ENCODE measurements at places on chromosomes 11 and 22.
A peak's percentile ranks its signal among the peaks of the same experiment; 100 is the strongest.

DNA sequence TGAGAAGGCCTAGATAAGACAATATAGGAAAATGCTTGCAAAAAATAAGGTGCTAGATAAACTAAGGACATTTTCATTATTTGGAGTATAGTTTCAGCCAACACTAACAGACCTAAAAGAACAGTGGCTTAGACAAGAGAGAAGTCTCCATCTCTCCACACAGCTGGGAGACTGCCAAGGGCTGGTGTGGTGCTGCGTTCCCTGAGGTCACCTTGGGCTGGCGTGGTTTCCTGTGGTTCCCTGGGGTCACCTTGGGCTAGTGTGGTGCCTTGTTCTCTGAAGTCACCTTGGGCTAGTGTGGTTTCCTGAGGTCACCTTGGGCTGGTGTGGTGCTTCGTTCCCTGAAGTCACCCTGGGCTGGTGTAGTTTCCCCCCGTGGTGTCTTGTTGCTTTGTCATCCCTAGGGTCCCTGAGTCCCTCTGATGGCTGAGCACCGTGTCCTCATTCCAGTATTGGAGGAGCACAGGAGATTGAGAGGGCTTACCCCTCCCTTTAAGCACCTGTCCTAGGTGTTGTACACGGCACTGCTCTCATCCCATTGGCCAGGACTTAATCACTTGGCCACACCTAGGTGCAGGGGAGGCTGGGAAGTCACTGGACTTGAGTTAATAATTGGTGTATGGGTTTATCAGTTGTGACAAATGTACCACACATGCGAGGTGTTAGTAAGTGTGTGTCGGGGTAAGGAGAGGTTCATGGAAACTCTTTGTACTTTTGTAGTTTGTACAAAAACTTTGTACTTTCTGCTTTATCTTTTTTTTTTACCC, 14.9 kb downstream of the SAMM50 start:
- no peak for DNase-seq

- peak; percentile 37 for DNase-seq
These were observed 1.9 kb downstream of the HTR3B start for GRCh38 chr11:113906516-113906915.

DNA sequence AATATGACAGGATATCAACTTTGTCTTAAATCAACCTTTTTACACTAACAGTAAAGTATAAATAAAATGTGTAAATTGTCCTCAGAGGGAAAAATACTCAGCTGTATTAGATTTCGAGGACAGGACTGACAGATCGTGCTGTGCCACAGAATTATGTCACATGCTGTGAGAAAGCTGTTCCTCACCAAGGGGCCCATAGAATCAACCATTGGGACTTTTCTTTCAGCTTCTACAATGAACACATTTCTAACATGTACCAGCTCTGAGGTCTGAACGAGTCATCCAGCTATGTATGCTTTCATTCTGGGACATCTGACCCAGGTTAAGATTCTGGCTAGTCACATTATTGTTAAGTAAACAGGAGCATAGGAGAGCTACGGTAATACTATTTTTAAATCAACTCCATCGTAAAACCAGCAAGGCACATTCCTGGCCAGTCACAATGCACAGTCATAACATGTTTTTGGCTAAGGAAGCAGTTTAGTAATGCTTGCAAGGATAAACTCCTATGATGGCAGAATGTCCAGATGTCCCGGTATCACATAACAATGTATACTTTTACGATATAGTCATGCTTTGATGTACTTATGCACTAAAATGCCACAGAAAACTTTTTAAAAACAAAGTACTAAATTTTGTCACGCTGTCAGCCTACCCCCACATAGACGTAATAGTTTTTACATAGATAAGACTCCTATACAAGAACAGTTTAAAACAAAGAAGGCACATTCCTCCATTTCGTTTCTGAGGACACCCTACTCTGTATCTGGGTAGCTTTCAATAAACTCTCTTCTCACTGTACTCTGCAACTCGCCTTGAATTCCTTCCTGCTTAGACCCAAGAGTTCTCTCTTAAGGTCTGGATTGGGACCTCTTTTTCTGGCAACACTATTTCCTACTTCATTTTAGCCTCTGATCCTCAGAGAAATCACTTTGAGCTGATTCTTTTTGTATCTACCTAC, 27.4 kb downstream of the ZNF214 start:
- DNase-seq = peak; percentile 6

DNA sequence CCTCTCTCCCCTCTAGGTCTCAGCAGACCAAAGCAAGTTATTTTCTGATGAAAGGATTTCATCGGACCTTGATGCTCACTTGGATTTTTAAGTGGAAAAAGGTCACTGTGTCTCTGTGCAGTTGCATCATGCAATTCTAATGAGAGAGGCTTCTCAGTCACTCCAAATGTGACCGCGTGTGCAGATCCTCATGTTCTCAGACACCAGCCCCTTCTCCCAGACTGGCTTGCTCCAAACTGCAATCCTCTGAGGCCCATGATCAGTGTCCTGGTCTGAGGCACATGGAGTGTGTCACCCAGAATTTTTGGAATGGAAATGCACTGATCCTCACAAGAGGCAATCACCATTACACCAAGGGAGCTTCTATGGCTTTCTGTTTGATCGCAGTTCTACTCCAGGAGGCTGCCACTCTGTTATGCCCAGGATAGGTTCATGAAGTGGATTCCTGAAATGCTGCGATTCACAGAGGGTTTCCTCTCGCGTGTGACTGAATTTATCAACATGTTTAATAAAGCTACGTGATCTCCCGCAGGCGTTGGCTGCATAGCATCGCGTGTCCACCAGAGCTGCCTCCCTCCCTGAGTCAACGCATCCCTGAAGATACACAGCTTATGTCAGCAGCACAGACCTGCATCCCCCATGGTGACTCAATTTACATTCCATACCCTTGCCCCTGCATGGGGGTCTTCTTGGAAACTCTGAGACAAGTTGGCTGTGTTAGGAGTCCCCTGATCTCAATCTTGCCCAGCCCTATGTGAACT, 544.6 kb upstream of the B3GAT1 start:
- no peak for DNase-seq

DNA sequence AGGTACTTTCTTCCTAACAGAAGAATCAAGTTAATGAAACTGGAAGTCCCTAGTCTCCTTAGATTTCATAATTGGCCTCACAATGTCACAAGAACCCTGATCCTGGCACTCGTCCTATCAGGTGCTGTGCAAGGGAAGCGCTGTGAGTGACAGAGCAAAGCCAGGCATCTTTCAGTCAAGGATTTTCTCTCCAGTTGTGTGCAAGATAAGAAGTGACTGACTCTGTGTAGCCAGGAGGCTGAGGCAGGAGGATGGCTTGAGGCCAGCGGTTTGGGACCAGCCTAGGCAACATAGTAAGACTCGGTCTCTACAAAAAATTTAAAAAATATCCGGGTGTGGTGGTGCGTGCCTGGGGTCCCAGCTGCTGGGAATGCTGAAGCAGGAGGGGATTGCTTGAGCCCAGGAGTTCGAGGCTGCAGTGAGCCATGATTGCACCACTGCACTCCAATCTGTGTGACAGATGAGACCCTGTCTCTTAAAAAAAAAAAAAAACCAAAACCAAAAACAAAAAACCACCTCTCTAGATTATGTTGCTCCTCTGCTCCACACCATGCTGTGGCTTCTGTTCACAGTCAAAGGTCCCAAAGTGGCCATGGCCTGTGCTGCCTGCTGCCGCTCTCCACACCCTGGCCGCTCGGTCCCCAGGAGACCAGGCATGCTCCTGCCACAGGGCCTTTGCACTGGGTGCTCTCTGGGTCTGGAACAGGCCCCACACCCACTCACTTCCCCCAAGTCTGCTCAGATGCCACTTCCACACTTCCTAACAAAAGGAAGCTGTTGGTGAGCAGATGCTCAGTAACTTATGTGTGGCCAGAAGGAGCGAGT, 54.2 kb upstream of the CLDN5 start:
- DNase-seq = no peak

DNA sequence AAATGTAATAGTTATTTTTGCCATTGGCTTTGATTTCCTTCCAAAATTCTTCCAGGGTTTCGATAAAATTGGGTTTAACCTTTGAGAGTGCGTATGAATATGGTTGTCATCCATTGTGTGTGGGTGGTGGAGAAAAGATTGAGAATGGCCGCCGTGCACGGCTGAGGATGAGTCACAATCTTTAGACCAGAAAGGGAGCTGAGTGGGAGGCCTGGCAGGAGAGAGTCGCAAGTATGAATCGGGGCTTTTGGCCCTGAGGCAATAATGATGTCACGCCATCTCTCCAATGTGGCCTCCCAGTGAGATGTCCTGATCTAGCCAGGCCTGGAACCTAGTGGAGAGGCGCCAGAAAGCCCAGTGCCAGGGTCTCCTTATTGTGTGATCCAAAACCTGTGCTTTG, 33.1 kb upstream of the SMPD1 start:
- no peak for DNase-seq

- DNase-seq = no peak
These were observed 56.2 kb downstream of the SLC22A12 start for GRCh38 chr11:64647019-64647779.

GRCh38 chr11:80505771-80506170, 1064.9 kb upstream of the TENM4 start:
- no peak for DNase-seq

- no peak for DNase-seq
These were observed 40.1 kb downstream of the DGCR2 start for GRCh38 chr22:19082101-19082500.

- no peak for DNase-seq
These were observed 43.7 kb downstream of the WNT11 start for GRCh38 chr11:76162336-76163288.

DNA sequence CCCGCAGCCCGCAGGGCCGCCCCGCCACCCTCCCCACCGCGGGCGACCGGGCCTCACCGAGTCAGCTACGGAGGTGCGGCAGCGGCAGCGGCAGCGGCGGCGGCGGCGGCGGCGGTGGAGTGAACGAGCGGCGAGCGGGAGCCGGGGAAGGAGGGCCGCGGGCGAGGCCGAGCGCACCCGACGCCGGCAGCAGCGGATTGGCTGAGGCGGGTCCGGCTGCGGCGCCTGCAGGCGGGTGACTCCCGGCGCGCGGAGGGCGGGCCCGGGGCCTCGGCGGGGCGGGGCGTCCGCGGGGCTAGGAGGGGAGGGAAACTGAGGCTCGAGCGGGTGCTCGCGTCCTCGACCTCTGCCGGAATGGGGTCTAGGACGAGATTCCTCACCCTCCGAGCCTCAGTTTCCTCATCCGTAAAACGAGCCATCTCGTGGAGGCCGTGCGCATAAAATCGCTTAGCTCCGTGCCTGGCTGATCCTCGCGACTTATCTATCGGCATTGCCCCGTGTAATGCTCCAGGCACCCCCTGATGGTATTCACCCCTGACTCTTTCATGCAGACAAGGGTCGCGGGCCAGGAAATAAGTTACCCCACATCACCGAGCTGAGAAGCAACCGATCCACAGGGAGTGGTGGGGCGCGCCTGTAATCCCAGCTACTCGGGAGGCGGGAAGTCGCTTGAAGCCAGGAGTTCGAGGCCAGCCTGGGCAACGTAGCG, at the start of gene CPT1A:
Gene CPT1A (minus strand): TSS at position 199 of the 709 bp plus-strand sequence. CDS start 26,442 bp downstream, outside the sequence.
- DNase-seq = no peak

GRCh38 chr11:21446939-21447590, 745.8 kb upstream of the ANO5 start:
- no peak for DNase-seq

DNA sequence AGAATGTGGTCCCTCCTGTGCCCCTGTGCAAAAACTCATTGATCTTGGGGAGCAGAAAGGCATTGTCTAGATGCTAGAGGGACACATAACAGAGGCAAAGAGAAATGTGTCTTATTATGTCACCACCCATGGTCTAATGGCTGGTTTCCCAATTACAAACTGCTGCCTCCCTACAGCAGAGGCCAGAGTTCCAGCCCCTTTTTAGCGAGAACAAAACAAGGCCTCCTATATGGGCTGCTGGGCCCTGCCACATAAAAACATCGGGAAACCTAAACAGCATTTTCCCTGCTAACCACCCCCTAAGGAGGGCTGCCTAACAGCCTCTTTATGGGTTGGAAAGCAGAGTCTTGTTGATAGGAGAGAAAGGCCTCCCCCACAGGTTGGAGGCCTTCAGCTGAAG, 75.2 kb upstream of the CRTAM start:
- no peak for DNase-seq

DNA sequence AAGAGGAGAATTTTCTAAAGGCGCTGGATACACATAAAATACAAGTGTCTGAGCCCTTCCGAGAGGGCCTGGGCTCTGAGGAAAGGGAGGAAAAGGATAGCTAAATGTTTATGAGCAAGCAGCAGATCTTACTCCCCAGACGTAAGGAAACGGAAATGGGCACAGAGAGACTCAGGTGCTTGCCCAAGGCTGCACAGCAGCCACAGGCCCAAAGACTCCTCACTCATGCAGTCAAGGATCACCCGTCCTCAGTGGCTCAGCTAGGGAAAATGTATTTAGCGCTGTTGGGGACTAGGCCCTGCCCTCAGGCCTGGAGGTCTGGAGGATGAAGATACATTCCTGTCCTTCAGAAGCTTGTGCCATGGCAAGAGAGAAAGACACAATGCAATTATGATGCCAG, 107.2 kb upstream of the SYT13 start:
- DNase-seq = no peak

- no peak for DNase-seq
These were observed 4.0 kb downstream of the MMP10 start for GRCh38 chr11:102776454-102776853.

GRCh38 chr22:43013355-43014315, 1.3 kb downstream of the PACSIN2 start:
- no peak for DNase-seq

- DNase-seq = no peak
These were observed 323.6 kb downstream of the AASDHPPT start for GRCh38 chr11:106400949-106401570.

DNA sequence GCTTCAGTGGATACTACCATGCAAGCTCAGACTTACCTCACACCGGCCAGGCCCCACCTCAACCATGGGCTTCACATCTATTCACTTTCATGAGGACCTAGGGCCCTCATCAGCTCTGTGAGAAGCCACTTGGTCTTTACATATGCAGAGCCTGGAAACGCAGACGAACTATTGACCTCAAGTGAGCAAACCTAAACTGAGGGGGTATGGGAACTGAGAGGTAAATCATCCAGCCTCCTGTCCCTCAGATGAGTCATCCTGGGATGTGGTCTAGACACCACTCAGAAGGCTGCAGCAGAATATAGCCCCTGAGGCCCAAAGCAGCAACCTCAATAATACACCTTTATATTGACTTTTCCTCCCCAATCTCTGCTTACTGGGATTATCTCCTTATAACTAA, 578.0 kb downstream of the INSC start:
- DNase-seq = no peak

- DNase-seq = no peak
These were observed 28.3 kb downstream of the ACER3 start for GRCh38 chr11:76888989-76889388.

DNA sequence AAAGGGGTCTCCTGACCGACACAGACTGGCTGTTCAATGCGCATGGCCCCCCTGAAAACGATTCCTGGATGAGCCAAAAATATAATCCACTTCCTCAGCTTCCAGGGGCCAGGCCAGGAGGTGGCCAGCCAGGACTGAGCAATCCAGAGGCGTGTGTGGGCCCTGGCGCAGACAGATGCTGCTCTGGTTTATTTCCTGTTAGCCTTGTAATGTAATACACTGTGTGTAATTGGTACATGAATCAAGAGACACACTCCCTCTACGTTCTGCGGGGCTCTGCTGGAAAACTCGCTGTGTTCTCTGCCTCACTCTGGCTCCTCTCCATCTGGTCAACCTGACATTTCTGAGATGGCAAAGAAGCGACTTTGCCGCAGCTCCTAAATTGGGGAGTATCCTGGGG, 26.3 kb upstream of the ISX start:
- no peak for DNase-seq

- no peak for DNase-seq
These were observed 16.9 kb downstream of the RTCB start for GRCh38 chr22:32395107-32395506.
